EH (cell line): ENCODE measurements at places on chromosomes 2 and 18.

DNA sequence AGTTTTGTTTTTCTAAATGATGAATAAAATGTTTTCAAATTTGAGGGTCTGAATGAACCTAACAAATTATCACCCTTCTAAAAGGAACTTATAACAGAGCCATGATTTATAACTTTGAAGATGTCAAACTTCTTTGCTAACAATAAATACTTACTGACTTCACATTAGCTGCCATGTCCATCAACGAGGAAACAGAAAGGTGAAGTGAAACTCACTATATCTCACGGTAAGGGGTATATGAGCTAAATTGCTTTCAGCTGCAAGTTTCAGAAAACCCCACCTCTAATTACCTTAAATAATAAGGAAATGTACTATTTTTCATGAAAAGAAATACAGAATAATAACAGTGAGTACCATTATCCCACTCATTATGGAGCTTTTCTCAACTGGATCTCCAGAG lies 350.8 kb upstream of the NT5C1B start:
- no peak for DNase-seq

GRCh38 chr2:175111200-175111657 lies 56.8 kb downstream of the ATF2 start:
- peak; percentile 63 for DNase-seq

GRCh38 chr2:227627769-227628168 lies 10.5 kb downstream of the SCYGR4 start:
- DNase-seq = no peak

DNA sequence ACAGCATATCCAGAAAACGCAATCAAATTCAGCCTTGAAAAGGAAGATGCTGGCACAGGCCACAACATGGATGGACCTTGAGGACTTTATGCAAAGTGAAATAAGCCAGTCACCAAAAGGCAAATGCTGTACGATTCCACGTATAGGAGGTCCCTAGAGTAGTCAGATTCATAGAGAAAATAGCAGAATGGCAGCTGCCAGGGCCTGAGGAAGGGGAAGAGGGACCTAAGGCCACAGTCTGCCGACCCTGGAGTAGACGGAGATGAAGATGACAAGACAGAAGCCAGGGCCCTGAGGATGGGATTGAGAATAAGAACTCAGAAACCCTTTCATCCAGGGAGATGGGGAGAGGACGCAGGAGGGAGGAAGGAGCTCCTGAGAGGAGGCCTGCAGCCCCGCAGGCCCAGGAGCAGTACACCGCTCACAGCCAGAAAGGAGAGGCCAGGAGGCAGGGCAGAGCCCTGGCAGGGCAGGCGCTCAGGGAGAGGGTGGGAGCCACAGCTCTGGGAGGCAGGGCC lies 8.1 kb upstream of the MTERF4 start:
- DNase-seq = no peak

DNA sequence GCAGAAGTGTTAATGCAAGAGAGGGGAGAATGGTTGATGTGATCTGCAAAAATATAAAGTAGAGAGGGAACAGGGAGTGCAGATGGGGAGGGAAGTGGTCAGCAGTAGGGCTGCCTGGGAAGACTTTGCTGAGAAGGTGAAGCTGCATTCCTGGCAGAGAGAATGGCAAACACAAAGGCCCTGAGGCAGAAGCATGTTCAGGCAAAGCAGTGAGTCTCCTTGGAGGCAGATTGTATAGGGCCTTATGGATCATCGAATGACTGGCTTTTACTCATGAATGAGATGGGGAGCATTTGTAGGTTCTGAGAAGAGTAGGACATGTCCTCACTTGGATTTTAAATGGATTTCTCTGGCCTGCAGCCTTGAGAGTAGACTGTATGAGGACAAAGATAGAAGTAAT lies 9.5 kb downstream of the ITGA6 start:
- DNase-seq = peak; percentile 35

DNA sequence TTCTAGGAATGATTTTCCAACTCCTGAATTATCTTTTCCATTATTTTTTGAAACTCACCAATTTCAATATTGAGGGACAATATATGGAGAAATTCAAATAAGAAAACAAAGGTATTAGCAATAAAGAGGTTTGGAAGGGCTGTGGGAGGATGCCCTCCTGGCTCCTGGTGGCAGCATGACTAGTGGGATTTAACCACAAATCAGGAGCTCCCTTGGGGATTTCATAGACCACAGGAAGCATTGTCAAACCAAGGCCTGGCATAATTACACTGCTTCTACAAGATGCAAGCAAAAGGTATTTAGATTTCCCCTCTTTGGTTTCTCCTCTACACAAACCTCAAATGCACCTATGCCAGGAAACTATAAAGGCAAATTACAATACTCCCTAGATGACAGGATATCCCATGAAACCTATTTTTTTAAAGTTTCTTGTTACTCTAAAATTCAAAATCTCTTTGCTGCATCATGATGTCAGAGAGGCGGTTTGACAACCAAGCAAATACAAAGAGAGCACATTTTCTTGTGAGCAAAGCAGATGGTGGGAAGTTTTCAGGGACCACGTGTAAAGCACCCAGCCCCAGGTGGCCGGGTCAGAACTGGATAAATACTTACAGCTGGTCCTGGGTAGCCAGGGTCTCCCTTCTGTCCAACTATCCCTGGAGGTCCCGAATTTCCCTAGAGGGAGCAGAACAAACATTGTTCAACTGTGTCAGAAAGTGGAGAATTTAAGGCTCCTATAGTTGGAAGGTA lies 67.9 kb downstream of the COL6A3 start:
- DNase-seq = no peak
